Stimulated activated CD4-positive, alpha-beta T cell treated with anti-CD3 and anti-CD28 coated beads, Interleukin-2, amount 100 ng/mL, for 4 hours (primary cell): ENCODE measurements at places on chromosomes 3 and 15.
A peak's percentile ranks its signal among the peaks of the same experiment; 100 is the strongest.

DNA sequence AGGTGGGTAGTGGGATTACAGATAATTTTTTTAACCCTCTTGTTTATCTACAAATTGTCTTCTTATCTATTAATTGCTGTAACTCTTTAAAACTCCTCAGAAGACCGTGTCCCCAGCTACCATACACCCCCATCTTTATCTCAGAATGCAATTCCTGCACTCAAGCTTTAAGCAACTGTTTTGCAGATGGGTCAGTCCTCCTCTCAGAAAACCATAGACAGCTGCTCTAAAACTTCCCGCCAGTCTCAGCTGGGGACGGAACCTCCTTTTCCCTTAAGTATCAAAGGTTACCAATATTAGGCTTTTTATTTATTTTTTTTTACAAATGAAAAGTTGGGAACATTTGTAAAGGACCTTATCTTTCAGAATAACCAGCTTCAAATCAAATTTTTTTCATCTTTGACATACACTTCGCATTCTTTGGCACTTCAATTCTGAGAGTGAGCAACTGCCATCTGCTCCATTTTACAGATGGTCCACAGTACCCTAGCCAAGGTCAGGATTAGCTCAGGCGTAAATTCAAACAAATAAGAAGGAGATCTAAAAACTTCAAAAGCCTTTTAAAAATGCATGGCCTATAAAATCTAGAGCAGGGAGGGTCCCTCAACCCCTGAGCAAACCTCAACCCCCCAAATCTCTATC, 1.3 kb downstream of the GATM start:
- DNase-seq = no peak

- no peak for DNase-seq
Observed at GRCh38 chr15:88178631-88179030, 77.9 kb downstream of the NTRK3 start.

DNA sequence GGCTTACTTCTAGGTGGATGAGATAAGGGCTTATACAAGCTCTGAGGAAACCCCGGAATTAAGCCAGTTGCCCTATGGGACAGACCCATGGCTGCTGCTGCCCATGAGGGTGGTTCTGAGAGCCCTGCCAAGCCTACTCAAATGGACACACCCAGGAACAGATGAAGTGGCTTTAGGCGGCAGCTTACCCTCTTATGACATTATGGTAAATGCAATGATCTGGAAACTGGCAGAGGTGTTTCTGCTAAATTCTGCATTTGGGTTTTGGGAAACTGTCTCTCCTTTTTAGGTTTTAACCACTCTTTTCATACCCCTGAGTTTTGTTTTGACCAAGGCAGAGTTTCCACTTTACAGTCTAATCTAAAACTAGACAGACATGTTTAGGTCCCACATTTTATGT, 9.0 kb upstream of the ZBED2 start:
- DNase-seq = no peak

GRCh38 chr3:155112661-155113389, 32.7 kb downstream of the MME start:
- no peak for DNase-seq

GRCh38 chr3:1191026-1191425, 98.2 kb downstream of the CNTN6 start:
- DNase-seq = no peak

- no peak for DNase-seq
Observed at GRCh38 chr3:150737874-150738679, 24.9 kb downstream of the SIAH2 start.

DNA sequence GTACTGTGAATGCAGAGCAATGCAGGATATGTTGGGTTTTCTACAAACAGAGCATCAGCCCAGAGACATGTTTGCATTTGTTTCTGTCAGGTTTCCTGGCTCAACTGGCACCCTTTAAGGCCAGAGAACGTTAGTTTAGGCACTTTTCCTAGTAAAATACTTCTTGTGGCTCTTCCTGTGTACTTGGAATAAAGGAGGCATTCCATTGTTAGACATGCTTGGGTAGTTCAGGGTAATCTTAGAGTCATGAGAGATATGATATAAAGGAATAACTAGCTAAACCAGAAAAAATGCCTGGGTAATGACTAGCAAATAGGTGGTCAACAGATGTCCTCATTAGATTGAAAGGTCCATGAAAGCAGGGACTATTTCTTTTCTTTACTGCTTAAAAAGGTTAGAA, 60.4 kb upstream of the RBM5 start:
- DNase-seq = no peak

GRCh38 chr3:172716476-172716875, 5.6 kb upstream of the NCEH1 start:
- no peak for DNase-seq

DNA sequence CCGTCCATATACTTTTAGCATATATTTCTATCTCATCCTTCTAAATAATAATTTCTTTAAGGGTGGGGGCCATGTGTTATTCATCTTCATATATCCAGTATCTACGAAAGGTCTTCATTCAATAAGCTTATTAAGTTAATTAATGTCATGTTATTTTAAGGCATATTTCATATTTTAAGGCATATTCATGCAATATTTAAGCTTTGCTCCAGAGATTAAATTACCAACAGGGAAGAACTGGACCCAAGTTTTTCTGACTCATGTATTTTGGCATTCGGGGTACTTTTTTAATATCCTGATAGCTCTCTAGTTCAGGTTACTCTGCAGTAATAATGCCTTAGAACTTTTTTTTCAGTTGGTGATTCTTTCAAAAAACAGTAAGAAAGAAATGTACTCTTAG, 27.4 kb downstream of the PHC3 start:
- no peak for DNase-seq

GRCh38 chr3:71652781-71653413, 69.4 kb upstream of the FOXP1 start:
- no peak for DNase-seq

DNA sequence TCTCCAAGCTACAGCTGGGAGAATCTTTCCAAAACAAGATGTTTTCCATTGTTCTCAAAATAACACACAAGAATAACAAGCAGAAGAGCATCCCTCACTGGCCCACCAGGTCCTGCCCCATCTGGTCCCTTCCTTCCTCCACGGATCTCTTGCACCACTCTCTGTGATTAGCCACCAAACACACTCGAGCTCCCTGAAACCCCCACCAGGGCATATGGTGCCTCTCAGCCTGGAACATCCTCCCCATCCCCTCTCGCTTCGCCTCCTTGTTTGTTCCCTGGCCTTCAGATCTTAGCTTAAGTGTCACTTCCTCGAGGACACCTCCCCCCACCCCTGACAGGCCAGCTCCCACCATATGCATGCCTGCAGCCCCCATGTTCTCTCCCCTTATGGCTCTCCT, 496.6 kb upstream of the PROK2 start:
- no peak for DNase-seq

DNA sequence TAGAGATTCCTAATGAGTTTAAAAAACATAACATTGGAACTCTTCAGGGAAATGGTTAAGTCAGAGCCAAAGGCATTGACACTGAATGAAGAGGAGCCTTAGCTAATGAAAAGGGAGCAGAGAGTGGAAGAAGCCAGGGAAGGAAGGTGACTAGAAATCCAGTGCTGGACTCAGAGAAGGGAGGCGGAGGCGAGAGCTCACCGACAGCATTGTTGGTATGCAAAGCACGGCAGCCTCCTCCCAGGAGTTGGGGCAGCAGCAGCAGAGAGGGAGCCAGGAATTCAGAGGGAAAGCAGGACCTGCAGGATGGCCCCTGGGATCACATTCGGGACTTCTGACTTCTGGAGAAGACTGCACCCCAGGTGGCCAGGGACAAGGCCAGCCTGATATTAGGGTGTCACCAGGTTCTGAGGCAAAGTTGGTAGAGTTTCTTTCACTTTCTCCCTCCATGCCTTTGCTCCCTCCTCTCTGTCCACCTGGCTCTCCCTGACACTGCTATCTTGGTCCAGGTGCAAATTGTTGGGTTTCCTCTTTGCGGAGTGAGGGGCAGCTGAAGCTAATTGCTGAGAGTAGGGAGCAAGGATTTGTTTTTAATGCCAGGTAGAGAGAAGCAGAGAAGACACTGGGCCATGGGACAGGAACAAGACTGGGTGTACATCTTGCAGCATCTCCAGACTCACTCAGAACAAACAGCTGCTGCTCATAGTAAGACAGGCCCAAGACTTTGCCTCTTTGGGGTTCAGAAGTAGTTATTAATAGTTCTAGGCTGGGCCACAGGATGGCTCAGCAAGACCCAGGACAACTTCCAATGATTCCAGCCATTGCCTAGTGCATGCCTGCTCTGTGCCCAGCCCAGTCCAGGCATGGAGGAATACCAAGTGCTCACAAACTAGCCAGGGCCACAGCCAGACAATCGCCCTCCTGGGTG, 157.9 kb downstream of the TLE3 start:
- DNase-seq = no peak

DNA sequence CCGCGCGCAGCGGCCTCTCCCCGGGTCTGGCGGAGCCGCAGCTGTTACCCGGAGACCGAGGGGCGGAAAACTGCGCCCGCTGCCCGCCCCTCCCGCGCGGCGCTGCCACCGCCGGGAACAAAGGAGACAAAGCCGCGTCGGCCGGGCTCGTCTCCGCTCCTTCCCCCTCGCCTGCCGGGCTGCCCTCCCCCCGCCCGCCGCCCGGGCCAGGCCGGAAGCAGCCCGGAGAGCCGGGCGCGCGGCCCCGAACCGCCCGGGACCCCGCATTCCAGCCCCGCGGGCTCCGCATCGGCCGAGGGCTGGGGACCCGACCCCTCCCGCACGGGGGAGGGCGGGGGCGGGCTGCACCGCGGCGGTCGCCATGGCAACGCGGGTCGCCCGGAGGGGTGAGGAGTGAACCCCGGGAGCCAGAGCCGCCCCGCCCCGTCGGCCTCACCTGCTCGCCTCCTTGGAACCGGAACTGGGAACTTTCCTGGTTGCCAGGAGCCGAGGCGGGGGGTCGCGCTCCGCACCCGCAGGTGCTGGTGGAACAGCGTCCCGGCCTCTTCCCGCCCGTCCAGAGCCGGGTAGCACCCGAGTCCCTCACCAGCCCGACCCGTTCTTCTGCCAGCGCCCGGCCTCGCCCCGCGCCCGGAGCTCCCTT, 448 bp downstream of the PLXNB1 start:
- peak; percentile 57 for DNase-seq

- DNase-seq = no peak
Observed at GRCh38 chr3:148158210-148158609, 539.5 kb upstream of the AGTR1 start.

DNA sequence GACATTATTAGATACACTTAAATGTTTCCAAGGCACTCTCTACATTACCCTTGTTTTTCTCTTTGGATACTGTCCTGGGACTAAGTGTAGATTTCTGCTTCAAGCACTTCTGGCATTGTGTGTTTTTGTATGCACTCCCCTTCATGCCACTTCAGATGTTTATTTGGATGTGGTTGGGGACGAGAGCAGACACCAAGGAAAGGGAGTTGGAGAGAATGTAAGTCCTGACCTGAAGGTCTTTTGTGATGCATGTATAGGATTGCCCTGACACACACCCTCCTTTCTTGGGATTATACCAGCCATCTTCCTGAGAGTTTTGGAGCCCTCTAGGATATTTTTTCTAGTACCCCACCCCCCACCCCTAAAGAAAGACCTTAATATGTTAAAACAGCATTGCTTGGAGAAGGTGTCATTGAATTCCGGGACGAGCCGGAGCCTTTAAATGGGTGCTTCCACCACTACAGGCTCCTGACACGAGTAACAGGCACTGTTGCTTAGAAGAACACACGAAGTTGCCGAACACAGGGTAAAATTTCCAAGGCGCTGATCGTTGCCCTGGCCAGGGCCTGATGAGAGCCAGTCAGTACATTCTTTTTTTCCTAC, 22.7 kb downstream of the PSMD6 start:
- DNase-seq = no peak

GRCh38 chr3:197031315-197032285, 2.0 kb upstream of the MELTF start:
- no peak for DNase-seq

GRCh38 chr15:96243701-96244100, 86.8 kb upstream of the NR2F2 start:
- no peak for DNase-seq

GRCh38 chr15:74291101-74292071, 55.3 kb downstream of the CCDC33 start:
- DNase-seq = peak; percentile 9

DNA sequence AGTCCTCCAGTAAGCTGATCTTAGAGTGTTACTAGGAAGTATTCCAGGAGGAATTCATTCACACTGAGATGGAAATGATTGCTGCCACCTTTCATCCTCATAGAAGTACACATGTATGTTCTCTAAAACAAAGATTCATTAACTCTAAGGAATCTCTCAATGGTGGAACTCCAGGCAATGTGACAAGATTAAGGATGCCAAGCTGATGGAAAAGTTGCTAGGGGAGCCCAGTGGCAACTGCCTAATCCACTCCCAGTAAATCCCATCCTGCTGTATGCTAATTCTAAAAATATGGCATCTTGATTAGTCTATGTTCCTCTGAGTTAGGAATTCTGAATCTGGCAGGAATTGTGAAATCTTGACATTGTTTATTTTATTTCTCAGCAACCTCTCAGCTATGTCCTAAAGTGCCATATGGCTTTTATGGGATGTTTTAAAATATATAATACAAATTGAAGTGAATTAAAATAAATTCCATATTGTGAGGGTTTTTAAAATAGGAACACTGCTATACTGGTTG, 210.0 kb upstream of the TRIM42 start:
- DNase-seq = no peak

GRCh38 chr15:58546635-58547627, 115.1 kb downstream of the LIPC start:
- DNase-seq = no peak

DNA sequence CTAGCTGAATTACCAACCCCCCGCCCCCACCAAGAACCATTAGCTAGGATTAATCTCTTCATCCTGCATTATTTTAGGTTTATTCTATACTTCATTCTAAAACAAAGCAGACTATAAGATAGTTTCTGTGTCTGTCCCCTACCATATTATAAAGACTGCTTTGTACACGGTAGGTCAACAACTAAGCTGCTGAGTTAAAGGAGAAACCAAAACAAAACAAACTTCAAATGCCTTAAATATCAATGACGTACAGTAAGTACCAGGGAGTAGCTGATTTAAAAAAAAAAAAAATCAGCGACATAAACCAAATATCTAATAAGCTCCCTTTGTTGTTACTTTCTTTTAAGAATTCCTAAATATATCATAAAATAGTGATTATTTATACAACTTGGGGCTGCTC, 7.8 kb upstream of the VGLL4 start:
- no peak for DNase-seq

GRCh38 chr15:44308415-44308814, 19.9 kb downstream of the GOLM2 start:
- no peak for DNase-seq

DNA sequence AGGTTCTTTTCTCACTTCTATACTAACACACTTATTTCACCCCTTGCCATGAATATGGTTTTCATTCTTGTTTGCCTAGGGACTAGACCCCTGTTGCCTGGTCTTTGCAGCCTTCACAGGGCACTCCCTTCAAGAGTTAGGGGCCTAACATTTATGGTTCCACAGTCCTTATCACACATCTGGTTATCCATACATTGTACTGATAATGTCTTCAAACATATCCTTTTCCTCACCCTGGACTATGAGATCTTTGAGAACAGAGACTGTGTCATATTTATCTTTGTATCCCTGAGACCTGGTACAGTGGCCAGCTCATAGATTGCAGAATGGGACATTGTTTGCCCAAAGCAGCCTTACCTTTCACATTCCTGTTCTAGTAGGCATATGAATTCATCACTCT, 106.2 kb downstream of the CMSS1 start:
- no peak for DNase-seq
